Endothelial cell of umbilical vein (primary cell): ENCODE measurements at places on chromosomes 7 and 10. TPM values are rescaled to one million over a fixed set of nuclear protein-coding genes. Genes with fewer than 3 reads are reported as not detected.

The ACADSB gene
- 10.8 and 15.2 TPM in 2 replicates for total RNA-seq

The CCL24 gene
- not detected in 2 replicates for total RNA-seq

The PSMG3 gene
- 25.5 and 28.4 TPM in 2 replicates for total RNA-seq

The ADAM22 gene
- total RNA-seq, result 0.53 and 1.4 TPM in 2 replicates

The ZNF467 gene
- 6.5 and 8.9 TPM in 2 replicates for total RNA-seq

The ARHGAP19 gene
- 19.1 and 20.0 TPM in 2 replicates for total RNA-seq

The OR2A12 gene
- not detected in 2 replicates for total RNA-seq

The KLF14 gene
- total RNA-seq, result not detected in 2 replicates

The LIPF gene
- total RNA-seq, result not detected in 2 replicates

The NEUROG3 gene
- not detected in 2 replicates for total RNA-seq

The HOXA1 gene
- 1.5 and 2.4 TPM in 2 replicates for total RNA-seq

The LRGUK gene
- total RNA-seq, result 0.11 TPM in 1 of 2 replicates, not detected in the other

The ABCB1 gene
- total RNA-seq, result 7.1 and 13.4 TPM in 2 replicates

The SEMA3E gene
- total RNA-seq, result not detected in 2 replicates

The HMX2 gene
- total RNA-seq, result not detected in 2 replicates

The GRM3 gene
- not detected in 2 replicates for total RNA-seq

The NOM1 gene
- total RNA-seq, result 36.7 and 38.6 TPM in 2 replicates

The RAB19 gene
- total RNA-seq, result not detected in 2 replicates

The SPDYE1 gene
- 0.12 TPM in 1 of 2 replicates, not detected in the other for total RNA-seq
